ENCODE measurements at places on chromosomes 6 and 20. TPM values are rescaled to one million over a fixed set of nuclear protein-coding genes. Genes with fewer than 3 reads are reported as not detected.

LST1 gene
- total RNA-seq: not detected

ANKEF1 gene
- 4.2 TPM for total RNA-seq

TFAP2D gene
- total RNA-seq: not detected

CASS4 gene
- not detected for total RNA-seq

WDR46 gene
- total RNA-seq: 77.9 TPM

ITPR3 gene
- 59.8 TPM for total RNA-seq

UST gene
- 2.4 TPM for total RNA-seq

MOG gene
- not detected for total RNA-seq

GRCh38 chr6:106026748-106027715 is 59.1 kb upstream of the PRDM1 start:
- DNase-seq: no peak

DNA sequence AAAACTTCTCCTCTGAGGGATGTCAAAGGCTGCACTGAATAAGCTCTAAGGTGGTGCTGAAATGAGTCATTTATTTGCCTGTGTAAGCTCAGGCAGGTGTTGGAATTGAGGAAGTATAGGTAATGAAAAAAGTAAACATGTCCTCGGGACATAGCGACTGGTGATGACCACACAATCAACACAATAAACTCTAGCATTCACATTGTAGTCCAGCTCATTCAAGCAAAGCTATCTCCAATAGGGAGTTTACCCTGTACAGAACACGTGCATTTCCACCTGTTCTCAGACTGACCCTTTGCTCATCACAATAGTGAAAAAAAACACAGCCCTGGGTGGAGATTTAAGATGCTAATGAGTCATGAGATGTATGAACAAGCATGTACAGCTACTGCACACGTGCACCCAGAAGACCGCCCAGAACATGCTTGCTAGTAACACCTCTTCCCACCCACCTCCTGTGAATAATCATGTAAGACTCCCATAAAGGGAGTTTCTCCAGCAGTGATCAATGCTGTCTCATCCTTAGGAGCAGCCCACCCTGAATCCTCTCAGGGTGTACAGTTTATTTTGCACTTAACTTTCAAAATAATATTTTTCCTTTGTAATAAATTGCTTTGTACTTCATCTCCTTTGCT is 33.0 kb upstream of the POU5F1 start:
- DNase-seq: peak; percentile 82

- DNase-seq: no peak
These were observed 142.5 kb downstream of the KLHL32 start for GRCh38 chr6:97067045-97067444.

GRCh38 chr20:59495894-59496510 is 108.3 kb upstream of the PHACTR3 start:
- DNase-seq: peak; percentile 59

GRCh38 chr20:813390-813789 is 20.1 kb upstream of the FAM110A start:
- no peak for DNase-seq

DNA sequence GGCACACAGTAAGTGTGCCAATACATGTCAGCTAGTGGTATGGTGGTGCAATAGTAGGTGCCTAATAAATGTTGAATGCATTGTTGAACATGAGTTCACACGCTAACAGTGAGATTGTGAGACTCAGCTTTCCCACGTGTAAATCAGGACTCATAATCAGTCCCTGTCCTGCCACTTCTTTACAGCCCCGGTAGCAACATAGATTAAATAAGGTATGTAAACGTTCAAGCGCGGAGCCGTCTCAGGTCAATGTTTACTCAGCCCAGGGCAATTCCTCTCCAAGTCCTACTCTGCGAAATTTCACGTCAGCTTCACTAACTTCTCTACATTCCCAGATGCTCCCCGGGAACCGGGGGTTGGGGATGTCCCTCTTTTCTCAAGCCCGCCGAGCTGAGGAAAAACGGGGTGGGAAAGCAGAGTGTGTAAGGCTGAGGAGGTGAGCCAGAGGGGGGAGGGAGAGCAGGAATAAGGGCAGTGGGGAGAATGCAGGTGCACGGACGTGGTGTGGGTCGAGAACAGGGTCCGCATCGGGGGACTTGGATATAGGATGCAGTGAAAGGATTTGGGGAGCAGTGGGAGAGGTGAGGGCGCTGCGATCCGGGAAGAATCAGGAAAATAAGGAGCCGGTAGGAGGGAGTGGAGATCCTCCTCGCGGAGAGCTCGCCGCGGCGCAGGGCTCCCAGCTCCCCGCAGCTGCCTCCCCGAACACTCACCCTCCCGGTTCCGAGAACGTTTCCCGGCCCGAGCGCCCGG is 544 bp upstream of the TP53INP2 start:
- DNase-seq: peak; percentile 29

DNA sequence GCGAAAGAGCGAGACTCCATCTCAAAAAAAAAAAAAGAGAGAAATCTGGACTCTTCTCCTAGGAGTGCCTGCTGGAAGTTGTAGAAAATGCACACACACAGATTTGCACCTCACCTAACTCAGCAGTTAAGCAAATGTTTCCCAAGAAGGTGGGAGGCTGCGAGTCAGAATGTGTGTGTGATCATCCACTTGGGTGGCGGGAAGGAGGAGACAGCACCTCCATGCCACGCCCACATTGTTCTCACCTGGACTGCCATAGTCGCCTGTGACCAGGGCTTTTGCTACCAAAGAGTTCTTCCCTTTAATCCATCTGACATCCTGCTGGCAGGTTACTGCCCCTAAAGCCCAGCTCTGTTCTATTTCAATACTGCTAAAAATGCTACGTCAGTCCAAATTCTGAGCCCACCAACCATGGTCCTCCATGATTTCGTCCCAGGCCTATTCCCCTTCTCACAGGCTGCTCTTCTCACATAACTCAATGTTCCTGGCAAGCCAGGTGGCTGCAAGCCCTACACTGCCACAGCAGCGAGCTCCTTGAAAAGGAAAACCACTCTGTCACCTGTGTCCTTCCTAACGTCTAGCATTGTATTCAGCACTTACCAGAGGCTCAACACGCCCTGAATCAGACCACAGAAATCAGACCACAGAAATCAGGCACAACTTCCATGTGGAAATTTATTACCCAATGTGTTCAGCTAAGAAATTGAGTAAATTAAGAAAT is 77.5 kb downstream of the PSMG4 start:
- DNase-seq: no peak

GRCh38 chr6:9272671-9273070 is 837.3 kb upstream of the SLC35B3 start:
- no peak for DNase-seq

DNA sequence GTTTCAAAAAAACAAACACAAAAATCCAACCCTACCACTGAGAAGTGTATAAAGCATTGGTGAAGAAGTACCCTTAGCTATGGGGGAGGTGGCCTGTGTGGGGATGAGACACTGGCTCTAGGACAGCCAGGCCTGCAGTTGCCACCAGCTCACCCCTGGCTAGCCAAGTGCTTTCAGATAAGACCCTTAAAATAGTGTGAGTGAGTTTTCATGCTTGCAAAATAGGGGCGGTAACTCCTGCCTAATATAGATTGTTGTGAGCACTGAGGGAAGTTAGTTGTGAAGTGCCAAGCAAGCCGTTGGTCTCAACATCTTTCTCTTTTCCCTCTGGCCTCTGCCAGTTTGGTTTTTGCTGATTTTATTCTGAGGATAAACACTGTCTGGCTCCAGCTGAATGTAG is 11.3 kb downstream of the PPP1R3G start:
- no peak for DNase-seq

GRCh38 chr6:150347845-150348244 is 21.0 kb upstream of the IYD start:
- no peak for DNase-seq

GRCh38 chr20:63497946-63498935 is 642 bp downstream of the EEF1A2 start:
- DNase-seq: peak; percentile 77

DNA sequence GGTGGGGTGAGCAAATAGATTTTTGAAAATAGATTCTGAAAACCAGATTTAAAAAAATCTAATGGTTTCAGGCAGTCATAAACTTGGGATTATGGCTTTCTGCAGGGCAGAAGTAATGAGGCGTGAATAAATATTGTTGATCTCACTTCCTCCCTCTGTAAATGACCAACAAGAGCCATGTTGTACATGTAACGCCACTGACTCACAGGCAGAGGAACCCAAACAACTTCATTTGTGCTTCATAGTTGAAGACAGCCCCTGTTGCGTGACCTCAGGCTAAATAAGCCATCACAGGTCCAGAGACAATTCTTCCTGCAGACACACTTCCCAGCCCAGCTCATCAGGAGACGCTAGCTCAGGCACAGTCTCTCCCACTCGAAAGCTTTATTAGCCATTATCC is 59.1 kb upstream of the F13A1 start:
- DNase-seq: no peak

DNA sequence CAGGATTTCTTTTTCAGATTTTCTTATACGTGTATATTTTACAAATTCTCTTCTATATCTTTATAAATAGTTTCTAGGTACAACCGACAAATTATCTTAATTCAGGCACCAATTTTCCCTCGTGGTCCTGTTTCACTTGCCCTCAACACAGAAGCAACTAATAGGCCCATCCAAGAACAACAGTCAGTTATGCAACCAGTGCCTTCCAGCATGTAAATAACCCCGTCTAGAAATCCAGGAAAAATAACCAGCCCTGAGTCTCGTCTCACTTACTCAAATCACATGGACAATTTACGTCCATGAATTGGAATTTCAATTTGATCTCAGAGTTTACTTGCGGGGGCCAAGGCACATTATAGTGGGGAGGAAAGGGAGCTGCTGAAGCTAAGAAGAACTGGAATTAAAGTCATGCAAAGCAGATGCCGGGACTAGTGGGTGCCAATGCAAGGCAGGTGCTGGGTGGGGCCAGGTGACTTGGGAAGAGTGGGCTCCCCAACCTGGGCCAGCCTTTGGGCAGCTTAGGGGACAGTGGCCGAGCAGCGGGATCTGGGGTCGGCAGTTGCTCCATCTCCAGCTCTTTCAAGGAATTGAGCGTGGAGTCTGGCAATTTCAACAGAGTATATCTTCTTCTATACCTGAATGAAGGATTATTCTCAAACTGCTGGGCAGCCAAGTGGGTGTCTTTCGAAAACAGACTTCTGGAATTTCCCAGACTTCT is 121.7 kb downstream of the EDN3 start:
- no peak for DNase-seq

DNA sequence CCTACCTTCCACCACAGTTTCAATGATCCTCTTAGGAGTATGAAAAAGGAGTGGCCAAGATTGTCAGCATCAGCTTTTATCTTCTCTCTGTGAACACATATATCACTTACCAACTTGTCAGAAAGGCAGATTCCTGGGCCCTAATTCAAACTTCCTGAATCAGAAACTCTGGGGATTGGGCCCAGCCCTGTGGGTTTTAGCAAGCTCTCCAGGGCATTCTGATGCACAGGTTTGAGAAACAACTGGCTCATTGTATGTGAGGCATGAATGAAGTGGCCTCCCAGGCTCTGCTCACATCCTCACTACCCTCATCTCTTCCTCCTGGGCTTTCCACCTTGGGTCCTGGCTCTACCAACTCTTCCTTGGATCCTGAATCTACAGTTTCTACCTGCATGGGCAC is 13.2 kb upstream of the THBD start:
- DNase-seq: no peak

Measured in A172 (cell line).